ENCODE measurements at places on chromosomes 6 and 20.

DNA sequence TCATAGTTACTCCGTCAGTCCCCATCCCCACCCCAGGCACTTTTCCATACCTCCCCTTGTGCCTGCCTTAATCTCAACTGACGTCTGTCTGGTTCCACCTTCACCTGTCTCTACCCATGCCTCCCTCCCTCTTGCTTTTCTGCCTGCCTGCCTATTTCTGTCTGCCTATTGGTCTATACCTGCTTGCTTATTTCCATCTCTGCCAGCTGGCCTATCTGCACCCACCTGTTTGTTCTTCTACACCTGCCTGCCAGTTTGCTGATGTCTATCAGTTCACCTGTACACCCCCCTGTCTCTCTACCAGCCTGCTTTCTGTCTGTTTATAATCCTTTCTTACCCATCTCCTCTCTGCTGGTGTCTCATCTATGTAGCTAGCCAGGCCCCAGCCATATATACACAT lies 87.5 kb downstream of the RALGAPA2 start:
- DNase-seq = no peak

GRCh38 chr6:30611150-30611855 lies 5.7 kb downstream of the PPP1R10 start:
- no peak for DNase-seq

- no peak for DNase-seq
Observed at GRCh38 chr20:45094201-45094600, 6.7 kb downstream of the KCNS1 start.

DNA sequence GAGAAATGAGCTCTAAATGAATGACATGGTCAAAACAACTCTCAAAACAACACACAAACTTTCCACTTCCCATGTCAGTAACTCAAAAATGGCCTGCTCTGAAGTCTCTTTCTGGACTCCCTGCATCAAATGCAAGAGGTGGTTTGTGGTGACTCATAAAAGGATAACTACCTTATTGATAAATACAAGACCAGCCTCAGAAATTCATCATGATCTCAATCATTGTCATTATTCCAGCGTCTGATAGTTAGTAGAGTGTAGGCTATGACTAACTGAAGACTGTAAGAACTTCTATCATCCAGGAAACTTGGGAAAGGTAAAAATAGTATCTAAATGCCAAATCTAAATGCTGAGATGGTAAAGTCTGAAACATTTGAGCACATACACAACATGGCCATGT lies 369.4 kb downstream of the BMP2 start:
- no peak for DNase-seq

DNA sequence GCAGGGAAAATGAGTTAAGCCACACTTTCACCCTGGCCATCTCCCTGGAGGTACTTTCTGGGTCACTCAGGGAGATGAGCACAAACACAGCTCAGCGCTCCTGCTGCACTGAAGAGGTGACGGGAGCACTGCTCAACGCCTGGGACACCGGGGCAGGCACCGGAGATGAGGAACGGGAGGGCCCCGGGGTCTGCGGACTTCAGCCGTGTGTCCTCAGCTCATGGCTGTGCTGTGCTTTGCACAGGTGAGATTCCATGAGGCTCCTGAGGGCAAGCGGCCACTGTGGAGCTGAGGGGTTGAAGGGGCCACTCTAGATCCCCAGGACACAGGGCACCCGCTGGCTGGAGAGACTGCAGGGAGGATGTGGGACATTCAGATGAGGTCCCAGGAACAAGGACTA lies 234.2 kb upstream of the EXOC2 start:
- no peak for DNase-seq

DNA sequence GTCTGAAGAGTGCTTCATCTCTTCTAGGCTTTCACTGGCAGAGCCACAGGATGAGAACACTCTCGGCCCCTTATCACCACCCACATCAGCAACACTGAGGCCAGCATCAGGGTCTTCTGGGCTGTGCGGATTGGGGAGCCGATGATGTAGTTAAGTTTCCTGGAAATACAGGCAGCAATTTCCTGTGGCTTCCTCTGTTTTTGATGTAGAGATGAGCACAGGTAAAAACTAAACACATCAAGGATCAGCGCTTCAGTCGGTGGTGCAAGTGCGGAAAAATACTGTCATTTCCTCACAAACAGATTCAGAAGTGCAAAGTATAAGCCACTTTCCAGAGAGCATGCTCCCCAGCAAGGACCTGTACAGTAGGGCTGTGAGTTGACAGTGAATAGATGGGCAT lies 62.6 kb downstream of the BACH2 start:
- DNase-seq = no peak

Measured in D341Med (cell line).